Common myeloid progenitor, CD34-positive (primary cell): ENCODE measurements at places on chromosomes 1 and 21.

DNA sequence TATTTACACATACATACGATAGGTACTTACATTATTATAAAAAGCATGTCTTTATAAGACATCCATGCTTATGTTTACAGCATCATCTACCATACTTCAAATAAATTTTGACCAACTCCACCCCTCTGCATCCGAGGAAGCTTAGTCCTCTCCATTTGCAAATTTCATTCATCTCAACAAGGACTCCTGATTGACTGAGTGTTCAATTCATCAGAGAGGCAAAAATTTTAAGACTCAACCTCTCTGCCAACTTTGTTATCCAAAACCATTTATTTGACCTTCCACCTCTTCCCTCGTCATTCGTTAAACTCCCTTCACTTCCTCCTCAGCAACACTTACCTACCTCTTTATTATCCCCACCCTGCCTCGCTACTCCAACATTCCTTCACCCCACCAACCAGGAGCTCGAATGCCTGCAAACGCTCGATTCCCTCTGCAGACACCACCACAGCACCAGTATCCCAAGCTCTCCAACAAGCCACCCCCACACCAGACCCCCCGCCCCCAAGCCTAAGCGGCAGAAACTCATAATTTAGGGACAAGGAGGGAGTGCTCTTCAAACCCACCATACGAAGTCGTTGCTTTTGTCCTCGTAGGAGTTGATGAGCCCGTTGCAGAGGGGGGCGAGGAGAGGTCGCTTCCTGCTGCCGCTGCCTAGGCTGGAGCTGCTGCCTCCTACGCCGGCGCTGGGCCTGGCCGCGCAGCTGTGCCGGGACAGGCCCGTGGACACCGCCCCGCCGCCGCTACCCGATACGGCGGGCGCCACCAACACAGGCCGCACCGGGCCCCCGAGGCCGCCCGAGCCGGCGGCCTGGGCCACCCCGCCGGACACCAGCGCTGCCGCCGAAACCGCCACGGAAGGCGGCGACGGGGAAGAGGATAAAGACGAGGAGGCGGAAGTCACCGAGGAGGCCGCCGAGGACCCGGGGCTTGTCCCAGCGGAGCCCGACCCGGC is 803 bp downstream of the COP1 start:
- peak; percentile 61 for DNase-seq

DNA sequence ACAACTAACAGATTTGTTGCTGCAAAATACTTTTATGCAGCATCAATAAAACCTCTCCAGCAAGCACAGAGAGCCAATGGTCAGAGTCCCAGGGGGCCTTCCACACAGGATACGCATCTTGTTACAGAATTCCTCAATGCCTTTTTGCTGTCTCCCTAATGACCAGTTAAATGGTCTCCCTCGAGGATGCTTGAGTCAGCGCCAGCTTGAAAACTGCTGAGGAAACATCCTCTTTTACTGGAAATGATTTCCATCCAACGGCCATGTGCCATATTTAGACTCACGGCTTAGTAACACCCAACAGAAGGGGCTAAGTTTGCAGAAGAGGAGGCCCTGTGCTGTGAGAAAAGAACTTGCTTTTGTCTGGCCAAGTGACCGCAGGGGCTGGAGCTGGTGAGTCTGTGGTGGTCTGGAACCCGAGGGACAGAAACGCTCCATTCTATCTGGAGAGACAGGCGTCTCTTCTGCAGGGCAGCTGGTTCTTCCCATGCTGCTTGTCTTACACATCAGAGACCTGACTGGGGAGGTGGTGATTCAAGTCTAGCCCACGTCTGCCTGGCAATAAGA is 496.4 kb downstream of the SETD4 start:
- peak; percentile 37 for DNase-seq

GRCh38 chr21:34989337-34990151 is 59.6 kb downstream of the RUNX1 start:
- no peak for DNase-seq

- DNase-seq: peak; percentile 27
These were observed 202.1 kb downstream of the NCAM2 start for GRCh38 chr21:21200103-21200938.

GRCh38 chr1:147214842-147215539 is 10.1 kb downstream of the FMO5 start:
- peak; percentile 57 for DNase-seq

DNA sequence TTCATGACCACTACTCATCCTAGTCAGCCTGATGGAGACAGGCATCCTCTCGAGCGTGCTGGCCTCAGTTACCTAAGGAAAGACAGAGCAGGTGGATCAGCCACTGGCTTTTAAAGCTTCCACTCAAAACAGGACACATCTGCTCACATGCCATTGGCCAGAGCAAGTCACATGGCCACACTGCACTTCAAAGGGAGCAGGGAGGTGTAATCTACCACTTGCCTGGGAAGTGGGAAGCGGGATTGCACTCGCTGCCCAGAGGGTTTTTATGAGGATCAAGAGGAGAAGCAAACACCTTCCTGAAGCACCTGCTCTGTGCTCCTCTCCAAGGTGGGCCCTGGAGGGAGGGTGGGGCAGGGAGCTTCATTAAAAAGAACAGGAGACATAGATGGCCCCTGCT is 108.0 kb downstream of the TAS1R2 start:
- DNase-seq: no peak

GRCh38 chr1:59318271-59318860 is 21.5 kb downstream of the FGGY start:
- DNase-seq: no peak

GRCh38 chr1:70764747-70765146 is 282.9 kb downstream of the PTGER3 start:
- peak; percentile 40 for DNase-seq

DNA sequence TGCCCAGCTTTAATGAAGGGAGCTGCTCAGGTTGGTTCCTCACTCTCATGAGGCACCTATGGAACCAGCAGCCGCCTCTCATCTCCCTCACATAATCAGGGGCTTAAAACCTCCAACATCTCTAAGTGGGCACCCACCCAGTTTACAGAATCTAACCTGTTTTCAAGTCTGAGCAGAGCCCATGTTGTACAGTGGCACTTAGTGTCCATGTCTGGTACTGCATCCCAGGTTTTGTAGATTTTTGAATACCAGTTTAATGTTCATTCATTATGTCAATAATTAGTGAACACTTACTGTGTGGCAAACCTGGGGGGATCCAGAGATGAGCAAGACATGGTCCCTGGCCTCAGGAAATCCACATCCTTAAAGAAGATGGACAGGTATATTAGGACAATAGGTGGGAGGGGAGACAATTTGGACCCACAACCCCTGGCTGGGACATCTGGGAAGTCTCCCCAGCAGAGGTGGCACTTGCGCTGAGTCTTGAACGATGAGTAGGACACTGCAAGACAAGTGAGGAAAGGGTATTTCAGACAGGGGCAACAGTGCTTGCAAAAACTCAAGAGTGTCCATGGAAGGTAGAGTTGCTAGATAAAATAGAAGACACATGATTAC is 83.3 kb downstream of the LACTBL1 start:
- DNase-seq: peak; percentile 50

DNA sequence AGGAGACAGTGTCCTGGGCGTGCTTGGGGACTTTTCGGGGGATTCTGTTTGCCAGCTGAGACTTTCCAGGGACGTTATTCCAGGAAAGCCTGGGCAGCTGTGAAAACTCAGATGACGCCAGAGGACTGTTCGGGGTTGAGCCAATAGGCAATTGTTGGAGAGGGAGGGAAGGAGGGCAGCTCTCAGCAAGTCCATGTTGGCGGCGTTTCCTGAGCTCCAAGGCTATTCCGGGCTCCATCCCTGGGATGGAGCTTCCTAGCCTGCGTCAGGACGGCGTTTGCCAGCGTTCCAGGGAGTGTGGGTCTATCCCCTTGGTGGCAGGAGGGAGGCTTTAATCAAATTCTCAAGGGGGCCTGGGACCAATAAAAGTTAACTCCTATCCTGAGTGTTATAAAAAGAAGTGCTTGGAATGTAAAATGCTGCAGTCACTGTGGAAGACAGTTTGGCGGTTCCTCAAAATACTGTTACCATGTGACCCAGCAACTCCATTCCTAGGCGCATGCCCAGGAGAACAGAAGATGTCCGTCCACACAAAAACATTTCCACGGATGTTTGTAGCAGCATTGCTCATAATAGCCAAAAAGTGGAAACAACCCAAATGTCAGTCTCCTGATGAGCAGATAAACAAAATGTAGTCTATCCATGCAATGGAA is 15.2 kb downstream of the SLC27A3 start:
- DNase-seq: peak; percentile 67
